Sigmoid colon (tissue), 7 donors: ENCODE measurements at places on chromosomes 11 and 22. TPM values are rescaled to one million over a fixed set of nuclear protein-coding genes. Genes with fewer than 3 reads are reported as not detected.
A peak's percentile ranks its signal among the peaks of the same experiment; 100 is the strongest.

- no peaks in the 10 kb centered on the region for H3K4me1 ChIP-seq
- H3K4me3 ChIP-seq = no peak overlapping the region
- H3K36me3 ChIP-seq = no peaks in the 10 kb centered on the region
- H3K27ac ChIP-seq = no peak overlapping the region
- H3K27me3 ChIP-seq = peaks cover 85% of the 10 kb centered on the region
These were observed 911 bp downstream of the FGF19 start for GRCh38 chr11:69702769-69703452.

CBLIF gene
- total RNA-seq = not detected

SOX6 gene
- 6.1 TPM for total RNA-seq

DNA sequence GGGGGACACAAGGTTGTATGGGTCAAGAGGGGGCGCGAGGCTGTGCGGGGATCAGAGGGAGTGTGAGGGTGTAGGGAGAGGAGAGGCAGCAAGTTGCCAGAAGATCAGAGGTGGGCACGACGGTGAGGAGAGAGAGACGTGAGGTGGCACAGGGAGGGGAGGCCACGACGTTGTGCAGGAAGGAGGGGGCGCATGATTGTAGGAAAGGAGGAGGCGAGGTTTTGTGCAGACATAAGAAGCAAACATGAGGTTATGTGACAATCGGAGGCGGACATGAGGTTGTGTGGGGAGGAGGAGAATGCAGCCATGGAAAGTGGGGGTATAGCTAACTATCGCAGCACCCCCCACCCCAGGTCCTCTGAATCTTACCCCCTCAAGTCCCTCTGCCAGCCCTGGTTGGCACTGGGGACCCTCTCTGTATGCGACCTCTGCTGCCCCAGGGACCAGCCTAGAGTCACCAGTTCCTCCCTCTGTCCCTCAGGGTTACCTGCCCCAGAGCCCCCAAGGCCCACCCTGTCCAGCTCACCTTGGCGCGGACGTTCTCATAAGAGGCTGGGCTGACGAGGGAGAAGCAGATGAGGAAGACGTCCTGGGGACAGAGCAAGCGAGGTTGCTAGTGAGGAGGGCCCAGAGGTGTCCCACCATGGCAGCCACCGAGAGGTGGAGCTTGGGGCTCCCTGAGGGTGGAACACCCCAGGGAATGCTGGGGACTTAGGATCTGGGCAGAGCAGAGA lies 12.5 kb downstream of the RAC2 start:
- H3K4me1 ChIP-seq = no peaks in the 10 kb centered on the region
- no peak overlapping the region for H3K4me3 ChIP-seq
- no peak overlapping the region for H3K27ac ChIP-seq

DNA sequence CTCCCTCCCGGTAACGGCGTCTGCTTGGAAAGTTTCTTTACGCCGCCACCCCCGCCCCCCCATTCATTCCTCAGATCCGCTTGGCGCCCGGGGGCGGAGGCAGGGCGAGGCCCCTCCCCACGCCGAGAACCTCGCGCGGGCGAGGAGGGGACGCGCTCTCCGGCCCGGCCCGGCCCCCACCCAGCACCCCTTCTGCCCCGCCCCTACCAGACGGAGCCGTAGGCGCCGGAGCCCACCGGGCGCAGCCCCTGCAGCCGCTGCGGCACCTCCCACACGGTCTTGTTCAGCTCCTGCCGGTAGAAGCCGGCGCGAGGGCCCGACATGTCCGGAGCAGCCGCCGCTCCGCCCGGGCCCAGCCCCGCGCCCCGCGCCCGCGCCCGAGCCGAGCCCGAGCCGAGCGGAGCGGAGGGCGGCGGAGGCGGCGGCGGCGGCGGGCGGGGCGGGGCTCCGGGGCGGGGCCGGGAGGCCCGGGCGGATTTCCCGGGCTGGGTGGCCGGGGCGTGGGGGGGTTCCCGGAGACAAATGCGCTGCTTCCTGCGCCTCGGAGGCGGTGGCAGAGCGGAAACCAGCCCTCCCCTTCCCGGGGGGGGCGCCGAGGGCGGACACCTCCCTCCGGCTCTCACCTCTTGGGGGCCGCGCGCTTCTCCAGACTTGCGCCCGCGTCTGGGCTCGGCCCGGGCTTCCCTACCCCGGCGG lies at the start of gene MAPK11:
Gene MAPK11 (minus strand): TSS at position 411 of the 696 bp plus-strand sequence. CDS start 88 bp downstream, at position 323.
- H3K27ac ChIP-seq = peak within 1 kb of the TSS; percentile 53
- peak within 1 kb of the TSS; percentile 57 for H3K4me3 ChIP-seq
- H3K4me1 ChIP-seq = peaks cover 51% of the 10 kb centered on the region
- H3K36me3 ChIP-seq = no peaks in the 10 kb centered on the region
- peaks cover 39% of the 10 kb centered on the region for H3K27me3 ChIP-seq
- DNase-seq = no peak

DNA sequence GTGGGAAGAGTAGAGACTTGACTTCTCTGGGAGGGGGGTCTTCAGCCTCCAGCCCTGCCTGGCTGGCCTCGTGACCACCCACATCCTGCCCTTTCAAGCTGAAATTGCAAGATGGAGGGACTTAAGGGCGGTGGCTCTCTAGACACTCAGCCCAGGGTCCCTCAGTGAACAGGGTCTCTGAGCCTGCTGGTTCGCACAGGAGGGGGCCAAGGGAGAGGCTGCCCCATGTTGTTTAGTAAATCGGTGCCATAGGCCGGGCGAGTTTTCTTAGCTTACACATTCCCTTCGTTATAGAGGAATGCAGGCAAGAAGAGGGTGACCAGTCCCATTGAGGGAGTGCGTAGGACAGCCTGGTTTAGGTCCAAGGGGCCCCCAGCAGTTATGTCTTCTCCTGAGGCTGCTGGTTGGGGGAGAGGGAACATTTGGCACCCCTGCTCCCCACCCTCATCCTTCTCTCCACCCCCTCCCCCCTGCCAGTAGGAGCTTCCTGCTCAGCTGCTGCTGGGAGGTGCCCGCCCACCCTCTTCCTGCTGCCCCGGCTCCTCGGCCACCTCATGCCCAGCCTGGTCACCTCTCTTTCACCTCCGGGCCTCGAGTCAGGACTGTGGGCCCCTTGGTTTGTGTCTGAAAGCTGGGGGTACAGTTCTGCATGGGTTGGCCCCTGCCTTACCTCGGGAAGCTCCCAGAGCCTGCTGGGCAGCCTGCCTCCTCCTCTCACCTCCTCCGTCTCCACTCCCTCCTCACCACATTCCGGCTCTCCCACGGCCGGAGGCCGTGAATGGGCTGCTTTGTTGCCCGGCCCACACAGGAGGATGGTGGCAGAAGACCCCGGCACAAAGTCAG lies 3.9 kb downstream of the FRMD8 start:
- peaks cover 15% of the 10 kb centered on the region for H3K36me3 ChIP-seq
- H3K27ac ChIP-seq = peak overlapping the region; percentile 55
- no peaks in the 10 kb centered on the region for H3K27me3 ChIP-seq

NRIP3 gene
- total RNA-seq = 2.3 TPM

ATG16L2 gene
- total RNA-seq = 36.8 TPM

- no peak for DNase-seq
- no peaks in the 10 kb centered on the region for H3K27me3 ChIP-seq
These were observed 16.7 kb downstream of the OR4C3 start for GRCh38 chr11:48341466-48341865.

ANO1 gene
- total RNA-seq = 17.4 TPM

HTR3A gene
- 1.1 TPM for total RNA-seq

USP28 gene
- 29.6 TPM for total RNA-seq

- no peak for DNase-seq
- H3K27ac ChIP-seq = no peak overlapping the region
- H3K4me3 ChIP-seq = no peak overlapping the region
- H3K36me3 ChIP-seq = no peaks in the 10 kb centered on the region
- H3K4me1 ChIP-seq = no peaks in the 10 kb centered on the region
These were observed 24.5 kb upstream of the RAG2 start for GRCh38 chr11:36622431-36623136.

DNA sequence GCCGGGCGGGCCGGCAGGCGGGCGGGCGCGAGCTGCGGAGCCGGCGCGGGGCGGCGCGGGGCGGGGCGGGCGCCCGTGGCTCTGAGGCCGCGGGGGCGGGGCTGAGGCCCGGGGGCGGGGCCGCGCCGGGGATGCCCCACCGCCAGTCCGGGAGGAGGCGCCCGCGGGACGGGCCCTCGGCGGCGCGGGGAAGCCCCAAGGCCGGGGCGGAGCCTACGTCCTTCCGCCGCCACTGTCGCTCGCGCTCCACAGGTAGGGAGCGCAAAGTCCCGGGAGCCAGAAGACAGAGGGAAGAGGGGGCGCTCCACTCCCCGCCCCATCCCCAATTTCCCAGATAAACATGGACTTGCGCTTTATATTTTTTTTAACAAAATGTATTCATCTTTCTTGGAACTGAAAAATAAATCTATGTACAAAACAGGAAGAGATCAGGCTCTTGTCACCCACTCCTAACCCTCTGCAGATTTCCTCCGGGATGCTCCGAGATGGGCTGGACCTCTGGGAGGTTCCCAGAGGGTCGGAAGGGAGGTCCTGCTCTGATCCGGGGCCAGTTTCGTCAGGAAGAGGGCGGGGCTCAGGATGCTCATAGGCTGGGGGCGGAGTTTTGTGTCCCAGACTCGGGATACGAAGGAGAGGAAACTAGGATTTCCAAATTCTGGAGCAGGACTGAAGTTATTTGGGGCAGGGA lies at the start of gene MAP4K2:
Gene MAP4K2 (minus strand): TSS at position 57 of the 688 bp plus-strand sequence. CDS start 65 bp downstream, outside the sequence.
- peak within 1 kb of the TSS; percentile 93 for H3K27ac ChIP-seq
- H3K36me3 ChIP-seq = peaks cover 6% of the 10 kb centered on the region
- peak within 1 kb of the TSS; percentile 58 for H3K4me3 ChIP-seq
- no peaks in the 10 kb centered on the region for H3K27me3 ChIP-seq
- DNase-seq = peak; percentile 97

DNA sequence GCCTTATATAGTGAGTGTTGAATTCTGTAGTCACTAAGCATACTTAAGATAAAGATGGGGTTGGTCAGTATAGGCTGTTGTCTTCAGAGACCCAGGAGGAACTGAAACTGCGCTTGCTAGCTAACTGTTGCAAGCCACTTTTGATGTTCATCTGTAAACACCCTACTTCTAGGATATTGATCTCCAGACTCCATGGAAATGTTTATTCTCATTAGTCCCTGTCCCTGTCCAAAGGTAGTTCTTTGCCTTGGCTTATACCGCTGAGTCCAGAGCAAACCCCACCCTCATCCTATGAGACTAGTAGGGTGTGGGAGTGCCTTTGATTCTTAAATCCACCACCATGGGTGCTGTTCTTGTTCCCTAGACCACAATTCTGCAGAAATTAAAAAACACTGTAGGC lies 36.4 kb downstream of the DEPDC5 start:
- no peaks in the 10 kb centered on the region for H3K27me3 ChIP-seq
- no peak overlapping the region for H3K27ac ChIP-seq
- H3K4me3 ChIP-seq = no peak overlapping the region
- H3K4me1 ChIP-seq = no peaks in the 10 kb centered on the region
- DNase-seq = no peak
- H3K36me3 ChIP-seq = peaks cover 11% of the 10 kb centered on the region

HEPHL1 gene
- not detected for total RNA-seq

XKR3 gene
- not detected for total RNA-seq

SPI1 gene
- 10.5 TPM for total RNA-seq

DNA sequence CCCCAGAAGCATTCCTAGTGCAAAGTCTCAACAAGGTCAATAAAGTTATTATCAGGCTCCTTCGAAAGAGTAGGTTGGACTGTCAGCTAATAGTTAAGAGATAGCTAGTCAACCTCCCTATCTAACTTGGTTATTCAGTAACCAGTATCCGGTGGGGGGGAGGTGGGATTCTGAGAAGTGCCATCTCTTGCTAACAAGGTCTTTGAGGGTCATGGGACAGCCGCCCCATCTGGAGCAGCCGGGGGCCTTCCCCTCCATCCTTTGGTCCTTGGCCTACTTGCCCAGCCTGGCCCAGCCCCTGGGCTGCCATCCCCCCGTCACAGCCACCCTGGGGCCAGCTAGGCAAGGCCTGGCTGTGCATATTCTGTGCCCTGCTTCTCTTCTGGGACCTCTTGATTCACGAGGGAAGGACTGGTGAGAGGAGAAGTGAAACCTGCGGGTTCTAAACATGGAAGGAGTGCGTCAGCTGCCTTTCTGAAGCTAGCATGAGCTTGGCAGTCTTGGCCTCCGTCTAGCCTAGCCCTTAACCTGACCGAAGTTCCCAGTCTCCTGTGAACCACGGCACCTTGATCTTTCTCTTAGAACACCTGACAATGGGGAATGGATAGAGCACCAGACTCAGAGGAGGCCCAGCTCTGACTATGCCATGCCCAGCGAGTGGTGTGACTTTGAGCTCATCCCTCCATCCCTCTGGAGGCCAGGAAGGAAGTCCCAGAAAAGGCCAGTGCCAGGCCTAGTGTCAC lies 9.3 kb downstream of the SLC37A2 start:
- peak; percentile 71 for DNase-seq
- H3K4me1 ChIP-seq = no peaks in the 10 kb centered on the region
- no peak overlapping the region for H3K4me3 ChIP-seq
- H3K27me3 ChIP-seq = no peaks in the 10 kb centered on the region

DNA sequence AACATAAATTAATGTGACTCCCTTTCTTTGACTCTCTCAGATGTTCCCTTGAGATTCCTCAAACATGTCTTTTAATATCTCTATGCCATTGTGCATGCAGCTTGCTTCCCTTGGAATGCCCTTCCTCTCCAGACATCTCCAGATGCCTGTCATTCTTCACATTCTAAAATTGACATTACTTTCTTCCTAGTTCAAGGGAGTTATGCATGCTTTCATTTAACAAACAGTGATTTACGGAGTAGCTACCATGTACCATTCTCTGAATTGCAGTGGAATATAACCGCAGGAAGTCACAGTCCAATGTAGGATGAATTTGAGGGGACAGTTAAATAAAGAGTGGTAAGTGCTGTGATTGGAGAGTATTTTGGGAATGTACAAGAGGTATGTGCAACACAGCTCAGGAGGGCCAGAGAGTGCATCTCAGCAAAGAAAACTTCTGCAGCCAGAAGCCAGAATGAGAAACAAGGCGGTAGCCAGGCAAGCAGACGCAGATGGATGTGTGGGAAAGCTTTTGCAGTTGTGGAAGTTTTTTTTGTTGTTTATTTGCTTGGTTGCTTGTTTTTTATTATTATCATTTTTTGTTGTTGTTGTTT lies 18.7 kb downstream of the MMP10 start:
- H3K4me1 ChIP-seq = no peaks in the 10 kb centered on the region
- H3K4me3 ChIP-seq = no peak overlapping the region

DNA sequence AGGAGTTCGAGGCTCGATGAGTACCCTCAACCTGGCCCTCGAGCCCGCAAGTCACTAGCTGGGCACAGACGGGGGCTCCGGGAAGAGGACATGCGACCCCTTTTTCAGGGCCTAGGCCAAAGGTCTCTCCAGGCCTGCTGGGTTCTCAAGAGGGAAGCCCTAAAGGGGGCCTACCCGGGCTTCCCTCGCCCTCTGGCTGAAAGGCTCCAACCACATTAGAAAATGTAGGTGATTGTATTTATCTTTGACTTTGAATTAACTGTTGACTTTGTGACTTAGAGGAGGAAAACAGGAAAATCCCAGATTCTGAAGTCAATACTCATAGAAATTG lies 7.3 kb upstream of the PAX6 start:
- peaks cover 47% of the 10 kb centered on the region for H3K4me1 ChIP-seq
- no peak overlapping the region for H3K4me3 ChIP-seq
- H3K36me3 ChIP-seq = no peaks in the 10 kb centered on the region
- peaks cover 100% of the 10 kb centered on the region for H3K27me3 ChIP-seq
- no peak overlapping the region for H3K27ac ChIP-seq

DNA sequence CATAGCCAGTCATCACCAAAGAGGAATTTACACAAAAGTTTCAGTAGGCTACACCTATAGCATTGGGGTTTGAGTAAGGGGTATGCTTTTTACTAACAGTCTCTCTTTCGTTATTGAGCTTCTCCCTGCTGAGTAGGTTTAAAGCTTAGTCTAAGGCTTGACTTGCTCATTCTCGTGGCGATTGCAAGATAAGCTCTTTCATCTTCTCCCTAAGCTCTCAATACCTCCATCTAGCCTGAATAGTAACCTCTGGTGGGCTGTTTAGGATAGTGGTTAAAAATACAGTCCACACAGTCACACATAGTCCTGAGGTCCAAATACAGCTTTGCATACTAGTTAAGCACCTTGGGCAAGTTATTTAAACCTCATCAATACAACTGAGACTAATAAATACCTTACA lies 65.6 kb downstream of the IMMP1L start:
- H3K27me3 ChIP-seq = no peaks in the 10 kb centered on the region
- no peaks in the 10 kb centered on the region for H3K4me1 ChIP-seq
- DNase-seq = no peak
